ELF-1 (cell line): ENCODE measurements at places on chromosomes 4 and X.

DNA sequence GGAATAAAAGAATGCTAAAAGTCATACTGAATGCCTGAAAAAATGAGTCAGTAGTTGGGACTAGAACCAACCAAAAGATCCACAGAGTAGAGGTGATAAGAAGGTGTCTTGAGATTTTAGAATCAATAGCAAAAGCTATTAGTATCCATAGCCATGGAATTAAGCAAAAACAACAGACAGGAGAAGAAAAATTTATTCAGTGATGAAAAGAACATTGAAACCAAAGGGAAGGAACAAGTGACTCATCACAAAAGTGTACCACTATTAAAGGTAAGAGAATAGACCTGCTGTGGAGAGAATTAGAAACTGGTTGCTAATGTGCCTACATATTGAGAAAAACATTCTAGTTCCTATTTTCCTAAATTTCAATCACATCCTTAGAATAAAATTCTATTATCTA is 182.0 kb upstream of the NEIL3 start:
- DNase-seq: no peak

DNA sequence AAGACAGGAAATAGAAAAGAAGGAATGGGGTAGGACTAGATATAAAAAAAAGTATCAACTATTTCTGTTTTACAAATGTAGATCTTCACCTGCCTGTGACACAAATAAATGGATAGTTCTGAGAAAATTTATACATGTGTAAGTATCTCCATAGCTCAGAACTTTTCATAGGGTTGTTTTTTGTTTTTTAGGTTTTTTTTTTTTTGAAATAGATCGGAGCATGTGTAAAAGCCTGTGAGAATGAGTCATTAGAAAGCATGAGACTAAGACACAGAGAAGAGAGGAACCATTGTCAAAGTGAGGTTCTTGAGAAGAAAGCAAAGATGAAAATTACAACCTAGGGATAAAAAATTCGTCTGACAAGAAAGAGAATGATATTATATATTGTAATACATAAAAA is 481.6 kb downstream of the PABPC4L start:
- DNase-seq: no peak

DNA sequence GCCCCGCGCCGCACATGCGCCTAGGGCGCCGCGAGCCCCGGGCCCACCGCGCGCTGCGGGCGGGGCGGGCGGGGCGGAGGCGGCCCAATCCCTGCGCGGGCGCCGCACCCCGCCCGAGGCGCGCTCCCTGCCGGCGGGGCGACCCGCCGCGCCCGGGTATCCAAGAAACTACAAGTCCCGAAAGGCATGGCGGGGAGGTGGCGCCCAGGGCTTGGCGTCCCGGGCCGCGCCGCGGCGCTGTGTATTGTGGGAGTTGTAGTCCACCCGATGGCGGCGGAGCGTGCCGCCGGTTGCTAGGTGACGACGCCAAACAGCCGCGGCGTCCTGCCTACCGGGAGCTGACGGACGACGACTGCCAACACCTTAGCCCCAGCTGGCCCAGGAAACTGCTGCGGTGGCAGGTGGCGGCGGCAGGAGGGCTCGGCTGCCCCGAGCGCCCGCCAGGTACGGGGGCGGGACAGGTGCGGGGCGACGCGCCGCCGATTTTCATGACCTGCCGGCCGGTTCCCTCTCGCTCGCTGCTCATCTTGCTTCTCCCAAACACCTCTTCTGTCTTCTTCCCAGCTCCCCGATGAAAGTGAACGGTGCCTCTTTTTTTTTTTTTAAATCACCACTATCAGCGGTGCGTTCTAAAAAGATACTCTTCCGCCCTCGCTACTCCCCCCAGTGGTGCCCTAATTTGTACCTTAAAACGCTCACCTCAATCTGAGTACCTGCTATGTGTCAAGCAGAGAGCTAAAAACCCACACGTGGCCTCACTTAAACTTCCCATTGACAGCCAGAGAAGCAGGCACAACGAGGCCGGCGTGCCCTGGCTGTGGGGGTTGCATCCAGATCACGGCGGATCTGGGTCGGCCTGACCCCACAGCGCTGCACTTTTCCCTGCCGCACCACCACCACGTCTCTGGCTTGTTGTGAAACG is at the start of gene CFAP99:
Gene CFAP99 (plus strand): TSS at position 306 of the 922 bp plus-strand sequence.
- peak; percentile 98 for DNase-seq

- DNase-seq: no peak
Observed at GRCh38 chr4:72984351-72984750, 85.2 kb downstream of the COX18 start.

DNA sequence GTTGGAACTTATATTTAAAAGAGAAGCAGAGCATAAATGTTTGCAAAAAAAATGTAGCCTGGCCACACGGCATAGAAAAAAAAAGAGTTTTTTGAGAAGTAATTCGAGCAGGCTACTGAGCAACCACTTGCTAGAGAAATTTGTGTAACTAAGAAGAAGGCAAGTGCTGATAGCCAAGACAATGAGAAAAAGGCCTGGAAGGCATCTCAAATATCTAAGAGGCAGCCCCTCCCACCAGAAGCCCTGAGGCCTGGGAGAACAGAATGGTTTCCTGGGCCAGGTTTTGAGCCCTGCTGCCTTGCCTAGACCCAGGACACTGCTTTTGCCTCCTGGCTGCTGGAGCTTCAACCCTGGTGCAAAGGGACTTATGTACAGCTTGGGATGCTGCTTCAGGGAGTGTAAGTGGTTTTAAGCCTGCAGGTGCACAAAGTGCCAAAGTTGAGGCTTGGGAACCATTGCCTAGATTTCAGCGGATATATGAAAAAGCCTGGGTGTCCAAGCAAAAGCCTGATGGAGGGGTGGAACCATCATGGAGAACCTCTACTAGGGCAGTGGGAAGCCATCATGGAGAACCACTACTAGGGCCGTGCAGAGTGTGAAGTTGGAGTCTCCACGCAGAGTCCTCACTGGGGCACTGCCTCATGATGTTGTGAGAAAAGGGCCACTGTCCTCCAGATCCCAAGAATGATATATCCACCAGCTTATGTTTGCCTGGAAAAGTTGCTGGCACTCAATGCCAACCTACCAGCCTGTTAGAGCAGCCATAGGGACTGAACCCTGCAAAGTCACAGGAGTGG is 9.7 kb downstream of the TECRL start:
- DNase-seq: peak; percentile 3

GRCh38 chrX:24090300-24091200 is 35.8 kb downstream of the EIF2S3 start:
- peak; percentile 18 for DNase-seq

GRCh38 chr4:118816538-118817177 is 19.3 kb downstream of the SEC24D start:
- no peak for DNase-seq

GRCh38 chrX:142238536-142238935 is 33.4 kb upstream of the MAGEC2 start:
- DNase-seq: no peak

DNA sequence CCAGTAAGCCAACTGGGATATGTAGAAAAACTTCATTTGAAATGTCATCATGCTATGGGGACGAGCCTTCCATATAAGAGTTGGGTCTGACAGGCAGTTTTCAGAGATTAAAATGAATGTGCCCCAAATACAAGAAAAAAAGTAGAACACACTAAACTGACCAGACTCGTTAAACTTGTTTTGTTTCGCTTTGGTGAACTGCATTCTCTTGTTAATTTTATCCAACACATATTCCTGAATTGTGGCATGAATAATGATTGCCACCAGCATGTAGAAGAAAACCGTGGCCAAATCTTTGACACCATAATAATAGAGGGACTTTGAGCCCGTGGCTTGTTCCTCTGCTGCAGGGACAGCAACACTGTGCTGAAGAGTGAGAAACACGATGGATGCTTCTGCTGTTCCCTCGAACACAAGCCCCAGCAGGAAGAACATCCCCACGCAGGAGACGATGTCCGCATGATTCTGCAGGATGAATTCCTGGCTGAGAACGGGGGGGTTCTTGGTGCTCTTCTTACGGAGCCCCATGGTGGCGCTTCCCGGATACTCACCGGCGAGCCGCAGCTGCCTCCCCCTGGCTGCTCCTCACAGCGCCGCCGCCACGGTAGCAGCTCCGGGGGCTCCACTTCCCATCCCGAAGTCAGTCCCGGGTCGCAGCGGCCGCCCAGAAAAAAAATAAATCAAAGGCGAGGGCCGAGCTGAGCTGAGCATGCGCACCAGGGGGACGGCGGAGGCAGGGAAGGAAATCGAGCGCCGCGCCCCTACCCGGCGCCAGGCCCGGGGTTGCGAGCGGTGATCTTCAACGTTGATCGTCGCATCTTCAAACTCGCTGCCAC is at the start of gene TRAM1L1:
Gene TRAM1L1 (minus strand): TSS at position 711 of the 836 bp plus-strand sequence. CDS start 183 bp downstream, at position 528.
- peak; percentile 91 for DNase-seq

DNA sequence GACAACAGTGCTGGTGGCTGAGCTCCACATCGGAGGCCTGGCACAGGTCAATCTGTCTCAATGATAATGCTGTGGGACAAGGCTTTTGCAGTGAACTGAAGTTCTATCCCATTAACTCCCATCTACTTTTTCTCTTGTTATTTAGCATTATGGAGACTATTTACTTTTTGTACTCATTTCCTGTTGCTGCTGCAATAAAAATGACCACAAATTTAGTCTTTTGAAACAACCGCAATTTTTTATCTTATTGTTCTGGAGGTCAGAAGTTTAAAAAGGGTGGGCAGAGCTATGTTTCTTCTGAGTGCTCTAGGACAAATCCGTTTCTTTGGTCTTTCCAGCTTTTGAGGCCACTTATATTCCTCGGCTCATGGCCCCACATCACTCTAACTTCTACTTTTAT is 111.0 kb upstream of the PITX2 start:
- no peak for DNase-seq

GRCh38 chr4:48974979-48975640 is 11.0 kb upstream of the CWH43 start:
- DNase-seq: no peak

DNA sequence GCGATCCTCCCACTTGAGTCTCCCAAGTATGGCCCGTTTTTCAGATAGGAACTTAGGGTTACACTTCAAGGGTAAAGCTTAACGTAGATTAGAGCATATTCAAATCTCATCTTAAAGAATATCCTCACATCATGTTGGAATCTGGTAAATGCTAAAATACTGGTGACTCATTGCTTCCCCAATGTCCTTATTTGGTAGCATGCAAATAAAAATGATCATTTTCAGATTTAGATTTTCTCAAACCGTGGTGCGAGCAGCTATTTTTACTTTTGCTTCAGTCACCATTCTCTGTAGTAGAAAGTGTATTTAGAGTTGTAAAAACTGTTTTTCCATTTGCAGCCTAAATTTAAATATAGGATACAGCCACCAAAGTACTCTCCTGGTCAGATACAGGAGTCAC is 101.5 kb upstream of the MAML3 start:
- DNase-seq: no peak

- no peak for DNase-seq
Observed at GRCh38 chr4:108937066-108937465, 174.2 kb upstream of the ETNPPL start.
